ENCODE measurements at places on chromosomes 2 and 18.

DNA sequence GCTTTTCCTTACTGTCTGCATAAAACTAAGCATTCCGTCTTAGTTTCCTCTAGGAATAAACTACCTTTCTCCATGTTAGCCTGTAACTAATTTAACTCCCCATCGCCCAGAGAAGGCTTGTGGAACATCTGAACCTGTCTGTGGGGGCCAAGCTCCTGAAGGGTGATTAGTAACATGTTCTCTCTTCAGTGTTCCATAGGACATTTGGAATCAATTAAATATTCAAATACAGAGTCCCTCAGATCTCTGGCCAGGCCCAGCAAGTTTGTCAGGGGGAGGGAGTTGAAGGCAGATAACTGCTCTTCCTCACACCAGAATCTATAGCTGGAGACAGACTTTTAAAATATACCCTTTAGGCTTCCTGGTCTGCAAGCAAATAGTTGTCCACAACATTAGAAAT, 8.8 kb downstream of the RDH14 start:
- DNase-seq, result no peak

- no peak for DNase-seq
These were observed 71.2 kb downstream of the CERKL start for GRCh38 chr2:181585732-181586131.

DNA sequence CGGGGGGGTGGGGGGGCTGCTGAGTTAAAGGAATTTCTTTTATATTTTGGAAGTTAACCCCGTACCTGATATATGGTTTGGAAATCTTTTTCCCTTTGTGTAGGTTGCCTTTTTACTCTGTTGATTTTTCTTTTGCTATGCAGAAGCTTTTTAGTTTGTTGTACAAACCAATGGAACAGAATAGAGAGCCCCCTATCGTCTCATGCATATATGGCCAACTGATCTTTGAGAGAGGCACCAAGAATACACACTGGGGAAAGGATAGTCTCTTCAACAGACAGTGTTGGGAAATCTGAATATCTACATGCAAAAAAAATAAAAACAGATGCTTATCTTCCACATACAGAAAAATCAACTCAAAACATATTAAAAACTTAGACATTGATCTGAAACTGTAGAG, 647.8 kb upstream of the KLHL29 start:
- no peak for DNase-seq

GRCh38 chr18:79166702-79167101, 97.5 kb downstream of the ATP9B start:
- no peak for DNase-seq

DNA sequence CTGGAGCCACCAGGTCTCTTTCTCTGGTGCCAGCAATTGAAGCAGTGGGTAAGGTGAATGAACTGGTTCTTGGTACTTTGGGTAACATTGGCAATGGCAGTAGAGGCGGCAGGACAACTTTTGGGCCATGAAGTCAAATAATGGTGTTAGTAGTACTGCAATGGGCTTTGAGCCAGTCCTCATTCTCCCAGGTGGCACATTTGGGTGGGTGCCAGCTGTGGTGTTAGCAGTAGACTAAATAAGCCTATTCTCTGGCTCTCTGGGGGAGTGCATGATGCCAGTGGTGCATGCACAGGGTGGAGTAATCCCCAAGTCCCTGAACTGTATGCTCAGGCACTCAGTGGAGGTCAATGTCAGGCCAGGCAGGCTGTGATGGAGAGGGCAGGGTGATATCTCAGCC, 120.2 kb upstream of the LRRTM4 start:
- no peak for DNase-seq

GRCh38 chr2:27810455-27810854, 38.9 kb downstream of the MRPL33 start:
- no peak for DNase-seq

- no peak for DNase-seq
These were observed 593.2 kb downstream of the ZEB2 start for GRCh38 chr2:143926736-143927135.

DNA sequence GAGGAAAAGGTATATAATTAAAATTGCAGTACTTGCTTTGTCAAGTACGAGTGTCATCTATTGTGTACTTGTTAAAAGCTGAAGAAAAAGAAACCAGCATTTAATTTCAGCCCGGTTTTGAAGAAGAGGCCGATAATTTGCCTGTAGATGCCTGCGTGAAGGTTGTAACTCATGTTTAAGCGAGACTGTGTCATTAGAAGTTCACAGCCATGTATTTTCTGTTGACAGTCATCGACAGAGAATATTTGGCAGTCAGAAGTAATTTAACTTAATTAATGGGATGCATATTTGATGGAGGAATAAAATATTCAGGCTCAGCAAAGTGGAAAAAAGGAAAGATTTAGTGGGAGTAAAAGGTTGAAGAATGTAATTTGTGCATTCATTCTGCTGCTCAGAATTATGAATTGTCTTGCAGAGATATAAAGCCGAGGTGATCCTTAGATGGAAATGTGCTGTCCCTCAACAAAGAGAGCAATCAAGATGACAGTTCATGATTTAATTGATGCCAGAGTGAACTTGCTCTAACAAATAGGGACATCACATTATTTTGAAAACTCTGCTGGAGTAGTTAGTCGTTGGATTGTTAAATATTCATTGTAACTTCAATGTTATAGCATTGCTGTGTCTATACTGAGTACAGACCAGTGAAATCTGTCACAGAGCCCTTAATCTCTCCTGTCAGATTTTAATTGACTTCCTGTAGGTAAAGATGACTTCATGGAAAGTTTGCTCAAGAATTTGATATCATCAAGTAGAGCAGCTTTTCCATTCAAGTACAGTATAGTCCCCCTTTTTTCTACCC, 53.9 kb downstream of the ZNF407 start:
- DNase-seq, result no peak

DNA sequence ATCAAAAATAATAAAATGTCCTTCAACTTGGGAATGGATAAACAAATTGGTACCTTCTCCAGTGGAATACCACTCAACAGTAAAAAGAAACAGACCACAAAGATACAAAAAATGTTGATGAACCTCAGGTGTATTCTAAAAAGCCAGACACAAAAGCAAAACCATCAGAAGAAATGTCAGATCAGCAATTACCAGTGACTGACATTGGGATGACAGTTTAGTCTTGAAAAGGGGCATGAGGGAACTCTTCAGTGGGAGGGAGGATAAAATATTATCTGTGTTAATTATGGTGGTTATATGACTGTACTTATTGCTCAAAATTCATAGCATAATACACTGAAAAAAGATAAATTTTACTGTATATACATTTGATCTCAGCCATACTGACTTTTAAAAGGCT, 473.0 kb downstream of the TMX3 start:
- DNase-seq, result no peak

DNA sequence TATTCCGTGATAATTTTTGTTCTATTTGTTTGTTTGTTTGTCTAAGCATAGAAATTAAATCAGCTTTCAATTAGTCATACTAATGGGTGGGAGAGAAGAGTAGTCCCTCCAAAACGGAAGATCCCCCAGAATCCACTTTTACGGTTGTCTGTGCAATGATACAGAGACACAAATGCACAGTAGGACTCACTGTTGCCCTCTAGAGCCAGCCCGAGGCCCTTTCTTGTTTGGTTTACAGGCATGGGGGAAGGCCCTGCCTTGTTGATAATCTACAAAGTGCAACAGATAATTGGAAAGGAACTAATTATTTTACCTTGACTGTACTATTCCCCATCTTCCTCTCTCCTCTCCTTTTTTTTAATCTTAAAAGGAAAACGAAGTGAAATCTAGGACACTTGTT, 121.1 kb downstream of the ACOXL start:
- DNase-seq, result no peak

DNA sequence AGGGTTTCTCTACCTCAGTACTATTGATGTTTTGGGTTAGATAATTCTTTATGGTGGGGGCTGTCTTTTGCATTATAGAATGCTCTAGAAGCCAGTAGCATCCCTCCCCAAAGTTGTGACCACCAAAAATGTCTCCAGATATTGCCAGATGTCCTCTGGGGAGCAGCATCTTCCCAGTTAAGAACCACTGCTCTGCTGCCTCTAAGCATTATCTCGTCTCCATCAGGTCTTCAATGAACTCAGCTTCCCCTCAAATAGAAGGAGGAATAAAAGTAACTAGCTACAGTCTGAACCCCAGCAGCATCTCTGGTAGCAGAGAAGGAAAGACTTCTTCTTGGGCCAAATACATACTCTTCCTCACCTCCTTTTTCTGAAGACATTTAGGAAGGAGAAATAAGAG, 244.1 kb downstream of the AGPS start:
- no peak for DNase-seq

DNA sequence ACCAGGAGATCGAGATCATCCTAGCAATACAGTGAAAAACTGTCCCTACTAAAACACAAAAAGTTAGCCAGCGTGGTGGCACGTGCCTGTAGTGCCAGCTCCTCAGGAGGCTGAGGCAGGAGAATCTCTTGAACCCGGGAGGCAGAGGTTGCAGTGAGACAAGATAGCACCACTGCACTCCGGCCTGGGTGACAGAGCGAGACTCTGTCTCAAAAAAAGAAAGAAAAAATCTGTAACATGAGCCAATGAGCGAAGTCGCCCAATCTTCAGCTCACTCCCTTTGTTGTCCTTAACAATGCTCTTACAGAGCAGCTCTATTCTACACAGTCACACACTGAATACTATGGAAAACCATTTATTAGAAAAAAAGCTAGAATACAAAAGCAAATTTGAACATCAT, 22.0 kb downstream of the FAM98A start:
- no peak for DNase-seq

DNA sequence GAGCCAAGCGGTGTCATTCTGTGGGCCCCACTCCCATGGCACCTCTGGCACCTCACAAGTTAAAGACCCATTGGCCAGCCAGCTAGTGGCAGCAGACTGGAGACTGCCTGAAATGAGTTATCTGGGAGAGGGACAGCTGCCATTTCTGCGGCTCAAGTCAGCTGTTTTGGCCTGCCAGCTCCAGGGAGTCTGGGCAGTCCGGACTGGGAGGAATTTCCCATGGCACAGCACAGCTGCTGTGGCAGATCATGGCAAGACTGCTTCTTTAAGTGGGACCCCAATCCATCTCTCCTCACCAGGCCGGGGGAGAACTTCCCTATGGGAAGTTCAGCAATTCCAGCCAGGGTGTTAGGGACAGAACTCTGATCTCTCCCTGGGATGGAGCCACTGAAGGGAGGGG, 2187.6 kb upstream of the CELF4 start:
- DNase-seq, result no peak

DNA sequence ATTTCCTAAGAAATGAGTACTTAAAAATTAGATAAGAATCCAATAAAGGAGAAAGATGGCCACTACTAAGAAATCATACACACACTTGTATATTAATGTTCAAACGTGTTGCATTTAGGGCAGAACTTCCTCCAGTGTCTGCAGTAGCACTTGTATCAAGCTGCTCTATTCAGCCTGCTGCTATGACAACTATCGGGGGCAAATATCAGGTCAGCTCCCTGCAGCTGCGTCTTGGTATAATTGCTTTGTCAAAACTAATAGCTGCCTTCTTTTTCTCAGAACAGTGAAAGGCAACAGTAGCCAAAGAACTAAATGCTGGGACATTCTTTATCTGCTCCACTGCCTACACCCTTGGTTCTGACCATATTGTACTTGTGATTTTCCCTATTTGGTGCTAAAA, 300.7 kb downstream of the NOL4 start:
- no peak for DNase-seq

DNA sequence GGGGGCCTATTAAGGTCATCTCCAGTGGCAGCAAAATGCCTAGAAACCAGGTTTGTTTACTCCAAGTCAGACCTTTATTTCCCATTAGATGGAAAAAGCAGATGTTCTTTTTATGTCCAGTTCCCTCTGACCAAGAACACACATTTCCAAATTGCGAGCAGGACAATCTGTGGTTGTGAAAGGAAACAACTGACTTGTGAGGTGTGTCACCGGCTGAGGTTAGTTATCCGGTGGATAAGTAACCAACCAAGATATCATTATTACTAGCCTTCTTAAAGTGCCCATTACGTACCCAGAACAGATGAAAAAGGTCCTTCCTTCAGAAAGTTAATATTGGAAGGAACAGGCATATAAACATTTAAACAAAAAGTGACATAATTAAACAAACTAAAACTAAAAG, 112.9 kb downstream of the THADA start:
- no peak for DNase-seq

- no peak for DNase-seq
These were observed 45.6 kb downstream of the GPC1 start for GRCh38 chr2:240480834-240481623.

- DNase-seq, result no peak
These were observed 8.4 kb downstream of the SCLY start for GRCh38 chr2:238069021-238069709.

DNA sequence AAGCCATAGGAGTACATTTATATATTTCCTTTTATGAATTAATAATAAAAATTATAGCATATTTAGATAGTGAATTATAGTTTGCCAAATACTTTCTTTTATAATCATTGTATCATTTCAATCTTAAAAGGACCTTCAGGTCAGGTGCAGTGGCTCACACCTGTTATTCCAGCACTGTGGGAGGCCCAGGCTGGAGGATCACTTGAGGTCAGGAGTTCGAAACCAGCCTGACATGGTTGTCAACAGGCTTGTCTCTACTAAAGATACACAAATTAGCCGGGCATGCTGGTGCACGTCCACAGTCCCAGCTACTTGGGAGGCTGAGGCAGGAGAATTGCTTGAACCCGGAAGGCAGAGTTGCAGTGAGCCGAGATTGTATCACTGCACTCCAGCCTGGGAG, 19.7 kb downstream of the APOB start:
- no peak for DNase-seq

DNA sequence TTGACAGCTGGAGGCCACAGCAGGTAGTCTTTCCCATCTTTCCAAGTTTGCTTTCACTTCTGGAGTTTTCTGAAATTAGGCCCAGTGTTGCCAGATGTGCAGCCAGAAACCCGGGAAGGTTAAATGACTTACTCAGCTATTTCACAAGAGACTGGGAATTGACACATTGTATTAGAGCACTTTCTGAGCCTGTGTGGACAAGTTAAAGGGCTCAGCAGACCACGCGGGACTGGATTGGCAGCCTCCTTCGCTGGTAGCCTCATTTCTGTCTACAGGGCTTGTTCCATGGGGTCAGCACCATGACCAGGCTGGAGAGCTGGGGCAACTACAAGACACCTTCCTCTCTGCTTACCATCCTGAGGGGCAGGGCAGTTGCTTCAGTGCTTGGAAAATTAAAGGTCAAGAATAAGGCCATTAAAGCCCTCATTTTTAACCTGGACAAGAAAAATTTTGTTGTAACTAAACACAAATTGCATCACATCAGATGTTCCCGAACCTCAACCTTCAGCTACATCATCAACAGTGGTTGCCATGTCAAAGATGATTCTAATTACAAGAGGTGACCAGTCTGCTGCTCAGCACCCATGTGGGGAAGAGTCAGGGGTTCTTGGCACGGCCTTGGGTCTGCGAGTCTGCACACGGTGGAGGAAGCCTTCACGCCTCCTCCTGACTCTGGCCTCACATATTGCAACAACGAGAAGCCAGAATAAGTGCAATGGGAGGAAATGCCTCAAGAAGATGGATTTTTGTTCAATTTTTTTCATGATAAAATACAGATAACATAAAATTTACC, 279.5 kb upstream of the RAB6C start:
- no peak for DNase-seq

GRCh38 chr18:38575648-38576047, 1010.0 kb upstream of the CELF4 start:
- no peak for DNase-seq

GRCh38 chr2:28250006-28250405, 142.7 kb upstream of the FOSL2 start:
- no peak for DNase-seq

GRCh38 chr2:179741317-179741716, 120.1 kb downstream of the ZNF385B start:
- no peak for DNase-seq

All from cortex of kidney (tissue), 1 donor.